ENCODE measurements at places on chromosomes 7 and 10. TPM values are rescaled to one million over a fixed set of nuclear protein-coding genes. Genes with fewer than 3 reads are reported as not detected.

MYH16 gene
- total RNA-seq: not detected

AGMO gene
- not detected for total RNA-seq

LYZL2 gene
- total RNA-seq: not detected

TMEM196 gene
- not detected for total RNA-seq

RARRES2 gene
- total RNA-seq: not detected

H2BK1 gene
- total RNA-seq: not detected

GPR158 gene
- not detected for total RNA-seq

STK31 gene
- 0.15 TPM for total RNA-seq

PANK1 gene
- 6.4 TPM for total RNA-seq

All from activated CD4-positive, alpha-beta T cell treated with anti-CD3 and anti-CD28 coated beads, Interleukin-2, amount 10 ng/mL, durations not matched to agents 7 days and 5 days (primary cell).